H1 (cell line): ENCODE measurements at places on chromosomes 5 and 9. TPM values are rescaled to one million over a fixed set of nuclear protein-coding genes. Genes with fewer than 3 reads are reported as not detected.

TAF11L5 gene
- total RNA-seq, result not detected in 2 replicates

PRDM9 gene
- total RNA-seq, result not detected in 2 replicates

GPRIN1 gene
- total RNA-seq, result 12.0 and 12.8 TPM in 2 replicates

TXNDC8 gene
- not detected in 2 replicates for total RNA-seq

DNA sequence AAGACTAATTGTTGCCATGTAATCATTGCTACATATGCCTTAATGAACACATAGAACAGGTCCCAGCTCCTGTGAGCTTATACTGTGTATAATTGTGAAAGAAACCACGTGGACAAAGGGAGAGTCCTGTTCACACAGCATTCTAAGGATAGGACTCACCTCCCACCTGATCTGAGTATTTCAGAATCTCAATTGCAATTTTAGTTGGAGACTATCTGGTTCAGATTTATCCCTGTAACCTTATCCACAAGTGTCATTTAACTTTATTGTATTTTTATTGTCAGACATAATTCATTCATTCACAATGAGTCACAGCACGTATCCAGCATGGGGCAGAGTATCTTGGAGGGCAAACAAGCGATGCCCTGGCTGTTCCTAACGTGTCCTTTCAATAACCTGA lies 448.3 kb downstream of the NTRK2 start:
- H3K4me1 ChIP-seq, result no peaks in the 10 kb centered on the region
- no peak overlapping the region for H3K4me3 ChIP-seq
- no peak overlapping the region for H3K27ac ChIP-seq
- DNase-seq, result no peak

DNA sequence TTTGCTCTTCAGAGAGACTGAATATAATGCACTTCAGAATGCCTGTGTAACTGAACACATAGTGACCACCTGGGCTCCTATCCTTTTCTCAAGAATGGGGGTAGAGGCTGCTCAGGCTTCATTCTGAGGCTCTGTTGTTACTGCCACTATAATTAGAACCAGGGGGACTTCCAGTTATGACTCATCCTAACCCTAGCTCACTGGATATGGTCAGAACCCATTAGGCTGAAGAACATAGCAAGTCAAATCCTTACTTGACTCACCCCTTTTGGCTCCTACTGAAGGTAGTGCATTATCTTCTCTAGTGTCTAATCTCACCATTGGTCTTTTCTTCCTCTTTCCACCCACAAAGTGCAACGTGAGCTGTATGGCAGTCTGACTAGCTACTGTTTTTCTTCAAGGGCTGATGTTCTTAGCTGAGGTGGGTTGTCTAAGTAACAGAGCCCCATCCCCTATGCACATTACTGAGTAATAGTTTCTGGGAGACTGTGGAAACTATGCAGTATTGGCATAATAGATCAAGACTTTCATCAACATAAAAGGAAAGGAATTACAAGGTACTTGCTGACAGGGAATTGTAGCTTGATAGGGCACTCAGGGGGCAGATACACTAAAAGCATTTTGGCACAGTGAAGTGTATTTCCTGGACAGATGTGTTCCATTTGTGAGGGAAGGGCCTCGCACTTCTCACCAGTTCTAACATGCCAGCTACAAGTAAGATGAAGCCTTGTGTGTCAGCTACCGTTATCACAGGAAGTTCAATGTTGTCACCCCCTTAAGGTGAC lies 431.0 kb upstream of the MEF2C start:
- H3K27ac ChIP-seq, result no peak overlapping the region
- DNase-seq, result no peak
- H3K4me1 ChIP-seq, result no peaks in the 10 kb centered on the region

DNA sequence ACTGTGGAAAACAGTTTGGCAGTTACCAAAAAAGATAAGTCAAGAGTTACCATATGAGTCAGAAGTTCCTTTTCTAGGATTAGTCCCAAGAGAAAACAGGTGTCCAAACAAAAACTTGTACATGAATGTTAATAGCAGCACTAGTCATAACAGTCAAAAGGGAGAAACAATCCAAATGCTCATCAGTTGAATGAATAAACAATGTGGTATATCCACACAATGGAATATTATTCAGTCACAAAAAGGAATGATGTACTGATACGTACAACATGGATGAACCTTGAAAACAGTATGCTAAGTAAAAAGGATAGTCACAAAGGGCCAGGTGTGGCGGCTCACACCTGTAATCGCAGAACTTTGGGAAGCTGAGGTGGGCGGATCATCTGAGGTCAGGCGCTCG lies 7.9 kb downstream of the ZNF510 start:
- H3K4me3 ChIP-seq, result no peak overlapping the region
- no peak overlapping the region for H3K27ac ChIP-seq
- no peaks in the 10 kb centered on the region for H3K4me1 ChIP-seq
- peaks cover 84% of the 10 kb centered on the region for H3K36me3 ChIP-seq
- DNase-seq, result no peak
- H3K27me3 ChIP-seq, result no peaks in the 10 kb centered on the region

- no peak overlapping the region for H3K27ac ChIP-seq
- H3K27me3 ChIP-seq, result peaks cover 38% of the 10 kb centered on the region
- H3K36me3 ChIP-seq, result no peaks in the 10 kb centered on the region
- DNase-seq, result no peak
- H3K4me3 ChIP-seq, result peak overlapping the region; percentile 44
Measured at GRCh38 chr5:155727512-155728145, 599.3 kb upstream of the SGCD start.

DNA sequence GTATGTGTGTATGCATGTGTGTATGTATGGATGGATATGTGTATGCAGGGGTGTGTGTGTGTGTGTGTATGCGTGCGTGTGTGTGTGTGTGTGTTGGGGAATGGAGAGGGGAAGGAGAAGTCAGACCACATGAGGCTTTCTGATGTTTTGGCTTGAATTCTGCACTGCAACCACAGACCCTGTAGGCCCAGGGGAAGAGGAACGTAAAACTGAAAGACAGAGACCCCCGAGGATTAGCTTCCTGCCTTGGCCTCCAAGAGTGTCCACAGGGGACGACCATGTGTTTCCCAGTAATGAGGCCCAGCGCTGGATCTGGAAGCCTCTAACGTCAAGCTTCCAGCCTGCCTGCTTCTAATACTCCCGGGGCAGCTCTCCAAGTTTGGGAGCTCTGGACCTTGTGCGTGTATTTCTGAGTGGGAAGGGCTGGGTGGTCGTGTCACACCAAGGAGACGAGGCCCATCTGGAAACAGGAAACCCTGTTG lies 5.8 kb downstream of the DCANP1 start:
- no peak for DNase-seq
- H3K36me3 ChIP-seq, result no peaks in the 10 kb centered on the region
- no peak overlapping the region for H3K4me3 ChIP-seq
- H3K27me3 ChIP-seq, result no peaks in the 10 kb centered on the region; the same call in 1 of the 2 replicates

- H3K27me3 ChIP-seq, result no peaks in the 10 kb centered on the region
- H3K4me1 ChIP-seq, result peaks cover 4% of the 10 kb centered on the region; the same call in 1 of the 2 replicates
- H3K4me3 ChIP-seq, result peak overlapping the region; percentile 81
- no peak overlapping the region for H3K27ac ChIP-seq
- no peaks in the 10 kb centered on the region for H3K36me3 ChIP-seq
- DNase-seq, result no peak
Measured at GRCh38 chr9:34665067-34665380, 2.6 kb upstream of the CCL27 start.

DNA sequence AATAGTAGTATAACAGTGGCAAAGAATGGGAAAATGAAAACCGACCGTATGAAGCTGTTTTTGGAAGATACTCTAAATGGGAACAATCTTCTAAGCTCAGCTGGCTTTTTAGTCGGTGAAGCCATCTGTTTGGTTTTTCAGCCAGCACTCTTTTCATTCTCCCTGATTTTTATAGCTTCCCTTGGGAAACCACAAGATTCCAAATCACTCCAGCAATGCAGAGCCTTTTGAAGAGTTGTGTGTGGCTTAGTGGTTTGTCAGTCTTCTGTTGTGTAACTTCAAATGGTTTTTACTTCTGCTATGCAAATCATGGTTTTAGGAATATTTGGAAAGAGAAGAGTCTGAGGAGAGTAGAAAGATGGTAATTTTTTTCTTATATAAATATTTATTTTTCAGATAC lies 180.7 kb downstream of the KDM4C start:
- H3K27me3 ChIP-seq, result no peaks in the 10 kb centered on the region
- H3K27ac ChIP-seq, result no peak overlapping the region
- peaks cover 2% of the 10 kb centered on the region for H3K4me1 ChIP-seq
- H3K4me3 ChIP-seq, result no peak overlapping the region
- DNase-seq, result no peak
- no peaks in the 10 kb centered on the region for H3K36me3 ChIP-seq

GRCh38 chr9:129394886-129395279 lies 216.8 kb upstream of the IER5L start:
- no peaks in the 10 kb centered on the region for H3K4me1 ChIP-seq
- no peak for DNase-seq
- no peak overlapping the region for H3K27ac ChIP-seq

DNA sequence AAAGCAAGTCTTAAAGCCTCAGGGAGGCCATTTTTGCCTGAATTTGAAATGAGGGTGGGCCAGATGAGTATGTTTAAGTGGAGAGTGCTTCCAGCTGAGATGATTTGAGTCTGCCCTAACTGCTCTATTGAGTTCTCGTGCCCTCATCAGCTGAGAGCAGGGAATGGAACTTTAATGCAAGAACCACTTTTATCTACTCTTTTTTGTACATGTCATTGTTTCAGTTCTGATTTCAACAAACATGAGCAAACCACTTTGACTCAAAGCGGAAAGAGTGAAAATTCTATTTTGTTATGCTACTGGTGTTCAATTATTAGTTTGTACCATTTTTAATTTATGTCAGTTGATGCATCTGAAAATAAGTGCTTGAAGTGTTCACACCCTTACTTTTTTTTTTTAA lies 35.8 kb downstream of the DCAF10 start:
- H3K36me3 ChIP-seq, result no peaks in the 10 kb centered on the region
- H3K27me3 ChIP-seq, result no peaks in the 10 kb centered on the region
- DNase-seq, result no peak
- H3K27ac ChIP-seq, result no peak overlapping the region
- no peaks in the 10 kb centered on the region for H3K4me1 ChIP-seq

DNA sequence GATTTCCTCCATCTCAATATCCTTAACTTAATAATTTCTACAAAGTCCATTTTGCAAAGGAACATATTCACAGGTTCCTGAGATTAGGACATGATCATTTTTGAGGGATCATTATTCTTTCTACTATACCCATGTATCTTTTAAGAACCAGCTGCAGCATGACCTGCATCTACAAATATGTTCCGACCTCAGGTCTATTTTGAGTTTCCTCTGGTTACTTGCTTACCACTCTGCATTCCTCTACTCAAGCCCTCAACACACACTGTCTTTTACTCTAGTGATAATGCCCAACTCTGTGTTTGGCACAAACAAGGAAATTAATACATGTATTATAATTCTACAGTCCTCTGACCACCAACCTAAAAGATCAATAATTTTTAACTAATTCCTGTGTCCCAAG lies 386.1 kb downstream of the DNAH5 start:
- no peak for DNase-seq
- no peaks in the 10 kb centered on the region for H3K27me3 ChIP-seq
- no peak overlapping the region for H3K27ac ChIP-seq
- no peaks in the 10 kb centered on the region for H3K36me3 ChIP-seq
- H3K4me3 ChIP-seq, result no peak overlapping the region
- H3K4me1 ChIP-seq, result no peaks in the 10 kb centered on the region

DNA sequence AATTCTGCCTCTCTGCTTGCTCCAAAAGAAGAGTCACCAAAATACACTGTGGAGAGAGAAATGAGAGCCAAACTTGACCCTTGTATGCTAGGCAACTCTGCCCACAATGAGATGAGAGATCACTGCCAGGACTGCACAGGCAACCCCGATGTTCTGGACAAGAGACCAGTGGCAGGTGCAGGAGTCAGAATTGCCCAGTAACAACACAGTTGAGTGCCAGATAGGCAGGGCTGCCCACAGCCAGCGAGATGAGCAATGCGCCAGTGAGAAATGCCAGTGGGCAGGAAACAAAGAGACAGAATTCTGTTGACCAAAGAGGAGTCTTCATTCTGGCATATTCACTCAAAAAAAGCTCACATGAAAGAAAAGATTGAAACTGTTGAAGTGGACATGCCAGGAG lies 570.7 kb downstream of the CAAP1 start:
- H3K4me1 ChIP-seq, result no peaks in the 10 kb centered on the region
- no peak overlapping the region for H3K4me3 ChIP-seq
- H3K36me3 ChIP-seq, result no peaks in the 10 kb centered on the region
- DNase-seq, result no peak
- H3K27me3 ChIP-seq, result no peaks in the 10 kb centered on the region

DNA sequence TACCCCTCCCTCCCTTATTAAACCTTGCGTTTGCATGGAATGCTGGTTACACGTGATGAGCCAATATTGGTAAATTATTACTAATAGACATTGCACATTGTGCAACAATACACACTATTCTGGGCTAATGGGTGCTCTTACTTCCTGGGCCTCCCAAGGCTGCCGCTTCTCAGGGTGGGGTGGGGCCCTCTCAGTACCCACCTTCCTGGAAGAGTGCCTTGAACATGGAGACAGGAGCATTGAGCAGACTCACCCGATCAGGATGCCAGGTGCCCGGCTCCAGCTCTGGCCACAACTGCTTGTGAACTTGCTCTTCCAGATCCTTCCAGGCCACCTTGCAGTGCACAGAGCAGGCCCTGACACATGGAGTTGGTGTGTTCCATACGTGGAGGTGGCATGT lies 24.7 kb upstream of the CEP72 start:
- H3K4me3 ChIP-seq, result no peak overlapping the region
- no peaks in the 10 kb centered on the region for H3K27me3 ChIP-seq

DNA sequence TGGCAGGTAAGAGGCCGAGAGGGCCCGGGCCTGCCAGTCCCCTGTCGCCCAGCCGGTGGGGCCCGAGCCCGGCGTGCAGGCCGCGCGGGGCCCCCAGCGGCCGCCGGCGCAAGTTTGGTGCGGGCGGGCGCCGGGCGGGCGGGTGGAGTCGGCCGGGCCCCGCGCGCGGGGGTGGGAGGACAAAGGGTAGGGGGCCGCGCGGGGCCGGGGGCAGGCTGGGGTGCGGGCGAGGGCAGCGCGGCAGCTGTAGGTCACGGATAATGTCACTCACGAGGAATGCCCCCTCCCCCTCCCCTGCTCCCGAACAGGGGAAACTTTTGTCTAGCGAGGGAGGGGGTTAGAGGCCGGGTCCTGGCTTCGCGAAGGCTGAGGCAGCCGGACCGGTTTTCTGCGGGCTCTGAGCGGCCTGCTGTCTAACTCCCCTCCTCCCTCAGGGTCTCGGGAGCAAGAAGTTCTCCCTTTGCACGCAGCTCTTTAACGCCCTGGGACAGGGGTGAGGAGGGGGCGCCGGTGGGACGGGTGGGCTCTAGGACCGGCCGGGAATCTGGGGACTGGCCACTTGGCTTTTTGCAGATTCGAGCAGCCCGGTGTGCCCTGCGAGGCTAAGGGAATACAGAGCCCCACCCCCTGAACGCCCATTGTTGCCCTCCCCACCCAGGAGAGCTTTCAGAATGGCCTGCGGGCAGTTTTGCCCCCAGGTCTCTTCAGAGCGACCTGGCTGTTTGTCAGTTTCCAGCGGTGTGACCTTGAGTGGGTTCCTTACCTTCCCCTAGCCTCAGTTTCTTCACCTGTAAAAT lies 21.3 kb upstream of the NDST1 start:
- H3K36me3 ChIP-seq, result no peaks in the 10 kb centered on the region
- peaks cover 35% of the 10 kb centered on the region for H3K4me1 ChIP-seq
- peak overlapping the region; percentile 35; the same call in 1 of the 2 replicates for H3K27ac ChIP-seq
